NCI-H510A treated with DMSO at 0.1 percent for 48 hours (cell line): ENCODE measurements at places on chromosomes 4 and X.

- DNase-seq, result peak; percentile 20
Observed at GRCh38 chr4:40334591-40335524, at the start of gene CHRNA9. TSS of gene CHRNA9 (plus strand) at chr4:40335333. CDS start at chr4:40335468, 135 bp downstream.

GRCh38 chrX:153454901-153455550, 9.2 kb upstream of the TREX2 start:
- DNase-seq, result no peak

DNA sequence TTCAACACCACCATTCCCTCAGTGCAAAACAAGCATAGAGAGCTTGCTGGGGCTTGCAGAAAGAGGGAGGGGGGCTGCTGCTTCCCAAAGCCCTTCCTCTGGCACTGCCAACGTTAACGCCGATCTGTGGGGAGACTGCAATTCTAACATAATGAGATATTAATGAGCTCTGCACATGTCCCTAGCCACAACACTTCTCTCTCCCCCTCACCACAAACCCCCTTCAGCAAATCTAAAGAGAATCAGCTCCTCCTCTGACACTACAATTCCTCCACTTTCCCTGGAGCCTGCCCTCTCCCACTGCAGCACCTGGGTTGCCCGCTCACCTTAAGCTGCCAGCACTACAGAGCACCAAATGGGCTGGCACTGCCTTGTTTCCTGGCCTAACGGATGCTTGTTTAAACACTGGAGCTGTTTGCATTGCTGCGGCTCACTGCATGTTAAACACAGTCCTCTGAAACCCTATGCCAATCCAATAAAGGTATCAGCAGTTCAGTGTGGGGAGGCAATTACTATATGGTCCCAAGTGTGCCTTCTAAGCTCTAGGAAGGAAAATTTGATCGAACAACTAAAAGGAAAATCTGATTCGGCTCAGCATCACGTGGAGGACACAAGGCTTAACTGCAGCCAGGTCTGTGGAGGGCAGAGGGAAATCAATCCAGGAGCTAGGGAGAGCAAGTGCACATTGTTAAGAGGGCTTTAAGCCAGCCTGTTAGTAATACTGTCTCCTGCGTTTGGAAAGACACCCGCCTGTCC, 232.4 kb downstream of the MAML3 start:
- DNase-seq, result peak; percentile 94

- DNase-seq, result no peak
Observed at GRCh38 chr4:175499735-175500352, 312.2 kb downstream of the GPM6A start.

DNA sequence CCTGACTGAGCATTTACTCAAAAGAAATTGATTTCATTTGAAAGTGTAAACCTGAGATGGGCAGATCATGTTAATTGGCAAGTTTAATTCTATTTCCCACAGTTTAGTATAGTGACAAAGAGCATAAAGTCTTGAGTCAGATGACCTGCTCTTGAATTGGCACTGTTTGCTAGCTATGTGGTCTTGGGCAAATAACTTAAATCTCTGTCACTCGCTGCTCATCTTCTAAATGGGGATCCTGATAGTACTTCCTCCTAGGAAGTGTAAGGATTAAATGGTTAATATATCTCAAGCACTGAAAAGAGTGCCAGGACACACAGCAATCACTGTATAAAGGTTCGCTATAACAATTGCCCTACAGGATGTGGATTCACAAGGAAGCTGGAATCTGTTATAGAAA, 242.8 kb upstream of the JADE1 start:
- no peak for DNase-seq

- DNase-seq, result no peak
Observed at GRCh38 chrX:112654871-112655270, 24.9 kb downstream of the LHFPL1 start.

GRCh38 chr4:161428180-161428965, 735.4 kb downstream of the FSTL5 start:
- no peak for DNase-seq

- no peak for DNase-seq
Observed at GRCh38 chrX:125108921-125109320, 210.8 kb upstream of the TEX13C start.

GRCh38 chrX:74422576-74423288, 1.4 kb downstream of the SLC16A2 start:
- DNase-seq, result peak; percentile 37

DNA sequence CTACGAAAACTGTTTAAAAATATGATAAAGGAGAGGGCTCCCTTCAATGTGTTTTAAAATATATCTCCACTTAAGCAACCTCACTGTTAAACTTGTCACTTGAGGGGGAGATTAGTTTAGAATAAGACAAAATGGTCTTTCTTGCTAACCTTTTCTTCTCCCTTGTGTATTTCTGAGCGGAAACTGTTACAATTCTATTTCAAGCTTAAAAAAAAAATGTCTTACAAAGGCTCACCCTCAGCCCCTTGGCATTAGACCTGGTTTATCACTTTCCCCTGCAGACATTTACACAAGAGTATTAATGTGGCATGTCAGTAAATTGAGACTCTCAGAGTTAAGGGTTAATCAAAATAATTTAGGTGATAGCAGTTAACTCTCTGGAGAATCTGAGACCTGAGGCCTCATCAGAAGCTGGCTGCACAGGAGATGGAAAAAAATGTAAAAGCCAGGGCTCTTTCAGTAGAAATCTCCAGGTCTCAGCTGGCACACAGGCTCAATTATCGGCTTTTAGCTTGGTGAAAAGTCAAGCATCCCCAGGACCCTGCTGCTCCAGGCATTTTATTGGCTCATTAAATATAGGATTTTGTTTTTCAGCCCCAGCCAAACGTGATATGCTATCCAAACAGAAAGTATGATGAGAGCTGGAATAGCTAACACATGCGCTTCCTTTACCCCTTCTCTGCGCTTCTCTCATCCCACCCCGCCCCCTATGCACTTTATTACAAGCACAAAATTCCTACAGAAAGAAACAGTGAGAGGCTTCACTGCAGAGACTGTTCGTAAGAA, 130.5 kb downstream of the PPA2 start:
- no peak for DNase-seq

- no peak for DNase-seq
Observed at GRCh38 chrX:112163906-112164305, 81.3 kb upstream of the TRPC5 start.

GRCh38 chrX:34521563-34521962, 135.5 kb downstream of the TMEM47 start:
- no peak for DNase-seq

GRCh38 chr4:3527101-3527913, 4.9 kb downstream of the LRPAP1 start:
- DNase-seq, result no peak

DNA sequence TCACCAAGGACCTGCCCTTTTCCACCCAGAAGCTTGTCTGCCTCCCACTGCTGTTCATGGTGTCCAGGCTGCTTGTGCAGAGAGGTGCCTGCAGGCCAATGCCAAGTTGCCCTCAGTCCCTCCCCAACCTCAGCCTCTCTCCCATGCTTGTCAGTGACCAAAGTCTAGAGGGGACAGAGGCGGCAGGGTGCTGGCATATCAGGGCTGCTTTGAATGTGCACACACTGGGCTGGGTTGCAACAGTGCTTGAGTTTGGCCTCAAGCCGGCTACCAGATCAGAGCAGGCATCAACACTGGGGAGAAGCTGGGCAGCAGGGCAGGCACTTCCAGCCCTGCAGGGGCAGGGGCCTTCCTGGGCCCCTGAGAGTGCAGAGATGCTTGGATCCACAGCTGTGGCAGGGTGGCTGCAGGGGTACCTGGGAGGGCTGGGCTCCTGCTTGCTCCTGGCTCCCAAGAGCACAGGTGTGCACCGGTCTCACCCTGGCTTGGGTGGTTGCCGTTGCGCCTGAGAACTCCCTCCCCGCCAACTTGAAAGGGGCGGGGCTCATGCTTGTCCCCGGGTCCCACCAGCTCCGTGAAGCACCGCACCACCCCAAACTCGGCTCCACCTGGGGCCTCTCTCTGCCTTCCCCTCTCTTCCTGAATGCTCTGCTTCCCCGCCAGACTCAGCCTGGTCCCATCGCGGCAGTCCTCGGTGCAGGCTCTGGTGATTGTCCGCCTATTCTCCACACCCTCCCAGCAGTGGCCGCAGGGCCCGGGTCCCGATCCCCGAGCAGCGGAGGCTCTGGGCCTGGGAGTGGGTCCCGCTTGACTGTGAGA, 1681.9 kb upstream of the ADGRL3 start:
- no peak for DNase-seq

DNA sequence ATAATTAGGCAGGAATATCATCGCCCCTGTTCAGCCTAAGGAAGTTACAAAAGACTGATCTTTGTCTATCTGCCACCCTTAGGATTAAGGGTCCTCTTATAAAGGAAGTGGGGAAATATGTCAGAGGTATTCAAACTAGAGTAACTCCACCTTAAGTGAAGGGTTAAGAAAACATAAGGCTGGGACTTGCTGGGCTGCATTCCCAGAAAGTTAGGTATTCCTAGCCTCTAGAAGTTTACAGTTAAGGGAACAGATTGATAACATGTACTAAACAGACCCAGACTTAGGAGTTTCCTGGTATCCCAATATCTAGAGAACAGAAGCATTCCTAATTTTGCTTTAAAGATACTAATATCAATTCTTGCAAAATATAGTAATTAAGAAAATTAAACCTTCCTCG, 6.0 kb downstream of the CXCL2 start:
- no peak for DNase-seq

DNA sequence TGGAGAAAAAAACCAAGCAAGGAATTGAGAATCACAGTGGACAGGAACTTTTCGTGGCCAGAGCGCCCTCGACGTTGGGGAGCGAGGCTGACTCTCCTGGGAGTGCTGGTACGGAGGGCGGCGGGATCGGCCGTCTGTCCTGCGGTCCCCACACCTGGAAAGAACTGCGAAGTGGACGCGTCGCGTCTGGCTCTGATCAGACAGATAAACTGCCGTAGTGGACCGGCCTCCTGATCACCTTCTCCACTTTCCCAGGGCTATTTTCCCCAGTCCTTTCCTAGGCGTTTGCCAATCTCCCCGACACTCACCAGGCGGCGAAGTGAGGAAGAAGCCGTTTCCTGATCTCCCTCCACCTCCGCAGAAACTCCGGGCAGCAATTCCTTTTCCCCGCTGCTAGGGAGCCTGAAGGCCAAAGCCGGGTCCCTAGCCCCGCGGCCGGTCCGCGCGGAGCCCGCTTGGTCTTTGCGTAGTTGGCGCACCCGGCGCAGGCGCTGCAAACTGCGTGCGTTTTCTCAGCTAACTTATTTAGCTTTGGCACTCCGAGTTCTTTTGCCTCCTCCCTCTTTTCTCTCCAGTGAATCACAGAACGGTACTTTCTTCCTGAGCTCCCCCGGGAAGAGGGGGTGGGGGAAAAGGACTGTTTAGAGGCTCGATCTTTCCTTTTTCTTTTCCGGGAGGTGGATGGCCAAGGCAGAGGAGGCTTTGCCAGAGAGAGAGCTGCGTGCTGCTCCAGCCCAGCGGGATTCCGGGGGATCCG, at the start of gene ARSJ:
Gene ARSJ (minus strand): TSS at position 500 of the 757 bp plus-strand sequence. CDS start 813 bp downstream, outside the sequence.
- peak; percentile 26 for DNase-seq

DNA sequence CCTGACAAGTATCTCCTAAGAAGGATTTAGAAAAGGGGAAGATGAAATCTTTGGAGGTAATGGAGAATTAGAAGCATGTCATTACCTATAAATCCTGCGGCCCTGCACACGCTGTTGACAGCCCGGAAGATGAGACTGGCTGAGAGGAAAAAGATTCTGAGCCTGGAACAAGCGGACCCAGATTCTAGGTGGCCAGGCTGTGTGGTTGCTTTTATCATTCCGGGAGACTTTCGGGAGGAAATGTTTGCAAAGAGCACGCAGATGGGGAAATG, 5.8 kb upstream of the PPP2R3B start:
- DNase-seq, result no peak

DNA sequence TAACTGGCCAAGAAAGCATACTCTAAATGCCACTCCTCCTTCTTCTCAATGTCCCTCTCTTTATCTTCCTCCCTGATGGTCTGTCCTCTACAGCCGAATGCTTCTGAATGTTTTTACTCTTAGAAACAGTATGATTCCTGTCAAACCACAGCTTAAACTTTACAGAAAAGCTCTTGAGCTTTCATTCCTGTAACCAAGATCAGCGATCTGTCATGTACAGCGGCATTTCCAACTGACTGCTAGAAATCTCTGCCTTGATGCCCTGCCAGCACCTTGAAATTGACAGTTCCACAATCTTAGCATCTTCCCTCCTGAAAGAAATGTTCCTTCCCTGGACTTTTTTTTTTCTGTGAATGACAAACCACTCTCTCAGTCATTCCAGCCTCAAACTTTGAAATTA, 11.5 kb upstream of the GATB start:
- DNase-seq, result no peak

- DNase-seq, result no peak
Observed at GRCh38 chr4:155025762-155026457, 182.5 kb upstream of the NPY2R start.

DNA sequence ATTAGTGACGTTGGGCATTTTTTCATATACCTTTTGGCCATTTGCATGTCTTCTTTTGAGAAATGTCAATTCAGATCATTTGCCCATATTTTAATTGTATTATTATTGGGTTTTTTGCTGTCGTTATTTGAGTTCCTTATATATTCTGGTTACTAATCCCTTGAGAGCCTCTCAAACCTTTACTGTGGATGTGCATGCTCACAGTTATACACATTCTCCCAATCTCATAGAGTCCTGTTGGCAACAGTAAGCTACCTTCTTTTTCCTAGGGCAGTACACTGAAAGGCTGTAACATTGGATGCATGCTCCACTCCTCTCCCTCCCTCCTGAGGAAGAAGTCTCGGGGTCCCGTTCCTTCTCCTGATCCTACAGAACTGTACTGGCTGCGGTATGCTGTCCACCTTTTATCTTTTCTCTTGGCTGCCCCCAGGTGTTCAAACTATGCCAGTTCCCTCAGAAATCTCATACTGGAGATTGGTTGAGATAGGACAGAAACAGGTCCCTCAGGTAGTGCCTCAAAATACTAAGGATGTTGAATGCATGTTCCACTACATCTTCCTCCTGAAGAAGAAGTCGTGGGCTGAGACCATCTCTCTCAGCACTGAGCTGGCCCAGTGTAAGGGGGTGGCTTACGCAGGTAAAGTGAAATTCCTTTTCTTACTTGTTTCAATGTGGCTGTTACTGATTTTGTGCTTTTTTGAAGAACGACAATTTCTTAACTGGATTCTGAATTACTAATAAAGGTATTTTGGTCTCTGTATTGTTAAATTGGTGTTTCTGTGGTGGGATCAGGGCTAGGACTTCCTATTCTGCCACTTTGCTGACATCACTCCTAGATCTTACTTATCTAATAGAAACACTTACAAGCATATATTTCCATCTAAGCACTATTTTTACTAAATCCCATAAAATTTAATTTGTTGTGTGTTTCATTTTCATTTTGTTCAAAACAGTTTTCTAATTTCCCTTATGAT, 145.4 kb upstream of the HUWE1 start:
- DNase-seq, result peak; percentile 13

DNA sequence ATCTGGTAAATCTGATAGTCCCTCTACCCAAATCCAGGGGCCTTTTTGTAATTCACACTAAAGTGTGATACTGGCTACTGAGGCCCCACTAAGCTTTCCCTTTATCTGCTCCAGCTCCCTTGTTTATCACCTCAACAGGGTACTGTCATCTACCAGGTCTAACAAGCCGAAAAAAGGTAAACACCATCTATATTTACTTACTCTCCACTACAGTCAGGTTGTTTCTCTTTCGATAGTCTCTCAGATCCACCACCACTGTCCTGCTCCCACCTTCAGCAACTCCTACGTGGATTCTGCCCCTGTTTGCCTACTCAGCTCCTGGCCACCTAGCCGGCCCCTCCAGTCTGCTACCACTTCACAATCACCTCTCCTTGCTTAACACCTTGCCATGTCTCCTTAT, 3.3 kb downstream of the ITIH6 start:
- peak; percentile 3 for DNase-seq
